ENCODE measurements at places on chromosomes 12 and 14.
A peak's percentile ranks its signal among the peaks of the same experiment; 100 is the strongest.

GRCh38 chr14:44945264-44945663 lies 16.5 kb downstream of the KLHL28 start:
- no peak for DNase-seq

- DNase-seq = peak; percentile 6
Observed at GRCh38 chr14:49858383-49858782, 5.8 kb upstream of the NEMF start.

- no peak for DNase-seq
Observed at GRCh38 chr14:34912182-34912581, 37.0 kb upstream of the BAZ1A start.

GRCh38 chr12:57210926-57211692 lies 5.5 kb upstream of the NXPH4 start:
- DNase-seq = no peak

DNA sequence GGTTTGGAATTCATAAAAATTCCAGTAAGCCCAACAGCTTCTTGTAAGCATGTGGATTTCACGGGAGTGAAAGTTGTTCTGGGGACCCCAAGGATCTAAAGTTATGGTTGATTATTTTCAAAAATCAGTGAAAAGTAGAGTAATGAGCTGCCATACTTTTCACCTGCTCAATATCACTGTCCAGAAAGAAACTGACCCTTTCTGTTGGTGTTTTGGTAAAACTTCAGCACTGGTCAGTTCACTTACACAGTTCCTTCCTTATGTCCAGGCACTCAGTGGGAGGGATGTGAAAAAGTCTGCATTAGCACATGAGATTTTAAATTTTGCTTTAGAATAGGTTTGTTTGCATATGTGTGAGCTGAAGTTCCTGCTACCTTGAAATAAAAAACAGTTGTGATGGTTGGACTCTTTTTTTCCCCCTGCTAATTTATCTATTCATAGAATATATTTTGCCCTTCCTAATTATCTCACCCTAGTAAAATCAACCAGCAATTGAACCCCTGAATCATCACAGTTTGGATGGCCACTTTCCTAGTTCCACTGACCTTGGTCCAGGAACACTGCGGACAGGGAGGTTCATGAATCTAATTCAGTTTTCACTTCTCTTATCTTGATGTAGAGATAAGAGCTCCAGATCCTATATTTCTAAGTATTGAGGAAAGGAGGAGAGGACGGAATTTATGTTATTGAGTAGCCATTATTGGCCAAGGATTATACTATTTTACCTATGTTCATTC lies 25.8 kb downstream of the CFL2 start:
- DNase-seq = no peak

DNA sequence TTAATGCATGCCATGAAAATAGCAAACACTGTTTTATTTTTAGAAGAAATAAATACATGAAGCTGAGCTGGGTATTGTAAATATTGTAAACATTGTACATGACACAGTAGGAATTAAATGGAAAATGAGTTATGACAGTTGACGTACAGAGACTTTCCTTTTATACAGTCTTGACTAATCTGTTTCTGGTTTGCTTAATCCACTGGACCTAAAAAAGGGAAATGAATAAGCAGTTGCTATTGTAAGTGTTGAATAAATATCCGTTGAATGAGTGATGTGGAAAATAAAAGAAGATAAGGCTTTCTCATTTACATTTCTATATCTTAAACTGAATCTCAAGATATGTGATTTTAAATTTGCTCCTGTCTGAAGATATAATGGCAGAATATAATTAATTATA lies 15.0 kb downstream of the PMCH start:
- DNase-seq = no peak

GRCh38 chr12:121657305-121658008 lies 12.0 kb downstream of the MORN3 start:
- no peak for DNase-seq

- DNase-seq = no peak
Observed at GRCh38 chr12:12010277-12011039, 60.3 kb upstream of the BCL2L14 start.

- peak; percentile 72 for DNase-seq
Observed at GRCh38 chr12:47797441-47797840, 22.3 kb downstream of the HDAC7 start.

DNA sequence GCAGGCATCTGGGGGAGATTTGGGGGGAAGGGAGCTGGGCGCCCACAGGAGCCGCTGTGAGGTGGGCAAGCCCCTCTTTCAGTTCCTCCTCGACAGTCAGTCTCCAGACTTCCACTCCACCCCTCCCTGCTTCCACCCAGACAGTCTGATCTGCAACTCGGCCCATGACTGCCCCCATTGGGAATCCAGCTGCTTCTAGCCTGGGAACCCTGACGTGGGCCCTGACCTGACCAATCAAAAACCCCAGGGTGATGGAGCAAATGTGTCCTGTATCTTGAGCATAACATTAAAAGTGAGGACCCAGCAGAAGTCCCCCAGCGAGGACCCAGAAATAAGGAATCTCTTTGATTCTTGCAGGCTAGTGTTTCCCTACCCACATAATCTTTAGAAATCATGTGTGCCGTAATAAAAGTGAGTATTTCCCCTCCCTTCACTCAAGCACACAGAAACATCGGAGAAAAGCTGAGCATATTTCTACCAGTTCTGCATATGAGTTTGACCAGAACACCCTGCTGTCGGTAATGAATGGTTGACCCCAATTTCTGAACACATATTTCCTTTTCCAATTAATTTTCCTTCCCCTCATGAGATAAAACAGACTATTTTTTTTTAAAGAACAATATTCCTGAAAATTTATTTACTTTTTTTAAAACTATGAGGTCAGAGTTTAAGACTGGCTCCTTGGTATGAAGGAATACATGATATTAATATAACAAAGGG lies 6.4 kb downstream of the SSH1 start:
- no peak for DNase-seq

DNA sequence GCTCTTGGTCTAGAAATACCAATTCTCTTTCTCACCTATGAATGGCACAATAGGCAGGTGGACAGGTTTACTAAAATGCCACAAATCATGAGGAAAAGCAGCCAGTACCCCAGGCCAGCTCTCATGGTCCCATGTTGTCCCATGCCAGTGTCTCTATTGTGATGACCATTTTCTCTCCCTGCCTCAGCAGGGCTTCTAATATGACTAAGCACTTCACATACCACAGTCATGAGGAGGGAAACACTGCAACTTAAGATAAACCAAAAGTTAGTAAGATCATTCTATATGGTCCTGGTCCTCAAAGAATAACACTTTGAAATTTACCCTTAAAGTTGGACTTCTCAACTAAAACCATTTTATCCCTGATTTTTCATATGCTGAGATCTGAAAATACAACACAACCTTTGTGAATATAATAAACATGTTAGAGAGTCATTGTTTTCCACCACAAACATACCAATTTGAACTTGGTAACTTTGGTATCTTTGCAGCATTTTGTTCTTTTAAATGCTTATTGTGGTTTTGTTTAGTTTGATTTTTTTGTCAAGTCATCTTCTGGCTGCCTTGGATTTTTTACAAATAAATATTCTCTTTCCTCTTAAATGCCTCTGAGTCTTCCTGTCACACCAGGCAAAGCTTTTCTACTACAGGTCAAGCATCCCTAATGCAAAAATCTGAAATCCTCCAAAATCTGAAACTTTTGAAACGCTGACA lies 3.6 kb downstream of the TTC5 start:
- no peak for DNase-seq

- DNase-seq = no peak
Observed at GRCh38 chr14:45406942-45407341, 153.9 kb upstream of the MIS18BP1 start.

DNA sequence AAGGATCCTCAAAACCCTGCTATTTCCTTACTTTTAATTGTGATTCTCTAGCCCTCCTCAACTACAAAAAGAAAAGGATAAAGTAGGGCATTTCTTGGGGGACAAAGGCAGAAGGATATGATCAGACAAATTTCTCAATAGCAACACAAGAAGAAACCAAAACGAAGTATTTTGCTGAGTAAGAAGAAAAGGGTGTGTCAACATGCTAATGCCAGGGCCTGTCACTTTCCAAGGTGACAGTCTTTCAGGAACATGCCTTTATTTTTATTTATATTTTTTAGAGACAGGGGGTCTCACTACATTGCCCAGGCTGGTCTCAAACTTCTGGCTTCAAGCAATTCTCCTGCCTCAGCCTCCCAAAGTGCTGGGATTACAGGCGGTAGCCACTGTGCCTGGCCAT lies 39.8 kb downstream of the CBX5 start:
- no peak for DNase-seq

- no peak for DNase-seq
Observed at GRCh38 chr14:30179381-30180130, 251.9 kb upstream of the PRKD1 start.

- DNase-seq = no peak
Observed at GRCh38 chr14:43161477-43161876, 1345.6 kb downstream of the FSCB start.

DNA sequence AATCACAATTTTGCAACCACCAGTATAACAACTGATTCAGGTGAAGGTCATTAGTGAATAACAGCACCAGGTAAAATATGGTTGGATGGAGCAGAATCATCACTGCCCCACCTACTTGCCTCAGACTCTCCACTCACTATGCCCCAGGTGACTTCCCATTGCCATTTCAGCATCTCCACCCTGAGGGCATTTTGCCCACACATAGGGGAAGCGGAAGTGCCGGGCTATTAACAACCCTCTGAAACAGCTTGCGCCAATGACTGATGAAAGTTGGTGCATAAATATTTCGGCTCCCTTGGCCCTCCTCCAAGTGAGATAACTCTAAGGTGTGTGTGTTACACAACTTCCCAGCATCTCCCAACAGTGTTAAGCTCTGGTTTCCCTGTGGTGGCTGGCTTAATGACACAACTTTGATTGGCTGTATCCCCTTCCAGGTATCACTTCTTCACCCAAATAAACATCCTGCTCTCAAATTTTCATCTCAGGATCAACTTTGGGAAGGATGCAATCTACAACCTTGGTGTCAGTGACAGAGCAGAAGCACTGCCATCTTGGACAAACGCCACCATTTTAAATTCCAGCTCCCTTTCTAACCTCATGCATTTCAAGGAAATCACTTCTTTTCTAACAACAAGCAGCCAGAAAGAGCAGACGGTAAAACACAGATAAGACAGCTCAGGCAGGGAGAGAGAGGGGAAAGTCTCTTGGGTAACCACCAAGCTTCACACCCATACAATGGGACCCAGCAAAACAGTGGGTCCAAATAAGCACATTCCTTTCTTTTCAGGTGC lies 73.6 kb upstream of the PPP2R5C start:
- no peak for DNase-seq

DNA sequence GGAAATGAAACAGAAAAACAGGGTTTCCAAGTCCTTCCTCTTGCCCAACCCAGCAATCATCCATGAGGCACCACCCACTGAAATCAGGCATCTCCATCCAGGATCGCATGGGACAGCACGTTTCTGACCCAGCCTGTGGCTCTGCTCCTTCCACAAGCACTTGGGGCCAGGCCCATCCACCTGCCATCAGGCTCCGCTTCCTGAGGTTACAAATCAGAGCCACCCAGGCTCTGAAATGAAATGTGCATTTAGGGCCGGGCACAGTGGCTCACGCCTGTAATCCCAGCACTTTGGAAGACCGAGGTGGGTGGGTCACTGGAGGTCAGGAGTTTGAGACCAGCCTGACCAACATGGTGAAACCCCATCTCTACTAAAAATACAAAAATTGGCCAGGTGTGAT lies 717 bp upstream of the KRT78 start:
- DNase-seq = no peak

DNA sequence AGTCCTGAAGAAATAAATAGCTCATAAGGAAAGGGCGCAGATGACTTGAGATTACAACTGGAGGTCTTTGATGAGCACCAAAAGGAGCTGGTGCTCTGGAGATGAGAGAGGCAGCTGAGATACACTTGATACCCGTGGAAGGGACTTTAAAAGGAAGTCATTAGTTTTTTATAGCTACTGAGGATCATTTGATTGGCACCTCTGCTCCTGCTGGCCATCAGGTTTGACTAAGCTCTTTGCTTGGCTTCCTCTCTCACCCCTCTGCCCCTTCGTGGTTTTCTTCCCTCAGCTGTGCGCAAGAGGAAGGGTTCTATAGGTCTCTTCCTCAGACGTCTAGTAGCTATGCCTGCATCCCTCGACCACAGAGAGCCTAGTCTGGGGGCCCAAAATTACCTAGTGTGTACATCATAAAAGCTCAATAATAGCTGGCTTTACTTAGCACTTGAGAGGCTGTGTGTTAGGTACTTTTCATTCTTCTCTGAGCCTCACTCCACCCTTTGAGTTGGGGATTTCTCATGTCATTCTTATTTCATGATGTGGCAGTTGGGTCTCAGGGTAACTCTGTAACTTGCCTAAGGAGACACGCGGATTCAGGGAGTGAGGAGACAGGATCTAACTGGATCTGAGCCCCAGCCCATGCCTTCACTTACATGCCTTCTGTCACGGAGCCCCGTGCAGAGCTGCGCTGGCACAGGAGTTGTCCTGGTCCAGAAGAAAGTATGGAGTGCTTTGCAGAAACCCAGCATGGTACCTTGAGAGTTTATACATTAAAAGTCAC lies 68.4 kb upstream of the ASPG start:
- no peak for DNase-seq

GRCh38 chr14:95033031-95033430 lies 124.3 kb downstream of the DICER1 start:
- no peak for DNase-seq

DNA sequence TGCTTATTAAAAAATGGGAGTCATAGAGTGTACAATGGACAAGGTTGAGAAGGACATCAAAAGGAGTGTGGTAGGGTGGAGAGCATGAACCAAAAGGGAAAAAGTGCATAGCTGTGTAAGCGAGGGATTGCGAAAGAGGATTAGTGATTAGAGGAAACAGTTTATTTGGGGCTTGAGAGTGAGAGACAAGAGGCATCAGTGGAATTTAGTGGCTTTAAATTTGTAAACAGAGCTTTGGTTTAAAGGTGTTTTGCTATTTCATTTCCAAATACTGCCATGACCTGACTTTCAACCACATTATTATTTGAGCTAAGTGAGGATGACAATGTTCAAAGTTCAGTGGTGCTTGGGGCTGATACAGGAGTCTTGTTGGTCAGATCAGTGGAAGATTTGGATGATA lies 53.4 kb downstream of the SLC16A7 start:
- no peak for DNase-seq

GRCh38 chr14:54490445-54491175 lies 1.8 kb upstream of the GMFB start:
- DNase-seq = no peak

DNA sequence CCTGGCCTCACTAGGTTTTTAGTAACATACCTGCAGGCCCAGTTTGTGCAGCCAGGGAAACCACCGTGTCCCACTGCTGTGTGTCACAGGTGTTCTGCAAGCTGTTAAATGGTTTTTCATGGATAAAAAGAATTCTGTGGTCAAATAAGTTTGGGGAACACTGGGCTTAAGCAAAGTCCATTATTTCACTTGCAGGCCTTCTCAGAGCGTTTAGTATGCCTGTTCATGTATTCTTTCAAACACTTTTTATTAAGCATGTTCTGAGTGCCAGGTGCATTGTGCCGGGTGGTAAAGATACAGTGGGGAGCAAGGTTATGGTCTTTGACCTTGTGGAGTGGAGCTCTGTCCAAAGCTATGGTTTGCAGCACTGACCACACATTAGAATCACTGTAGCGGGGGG lies 7.4 kb downstream of the RNFT2 start:
- DNase-seq = no peak
